ENCODE measurements at places on chromosomes 6 and 20.
A peak's percentile ranks its signal among the peaks of the same experiment; 100 is the strongest.

- no peak for DNase-seq
Measured at GRCh38 chr20:4041748-4042411, 26.5 kb upstream of the RNF24 start.

- DNase-seq, result no peak
Measured at GRCh38 chr20:1838556-1839279, 56.5 kb upstream of the SIRPA start.

DNA sequence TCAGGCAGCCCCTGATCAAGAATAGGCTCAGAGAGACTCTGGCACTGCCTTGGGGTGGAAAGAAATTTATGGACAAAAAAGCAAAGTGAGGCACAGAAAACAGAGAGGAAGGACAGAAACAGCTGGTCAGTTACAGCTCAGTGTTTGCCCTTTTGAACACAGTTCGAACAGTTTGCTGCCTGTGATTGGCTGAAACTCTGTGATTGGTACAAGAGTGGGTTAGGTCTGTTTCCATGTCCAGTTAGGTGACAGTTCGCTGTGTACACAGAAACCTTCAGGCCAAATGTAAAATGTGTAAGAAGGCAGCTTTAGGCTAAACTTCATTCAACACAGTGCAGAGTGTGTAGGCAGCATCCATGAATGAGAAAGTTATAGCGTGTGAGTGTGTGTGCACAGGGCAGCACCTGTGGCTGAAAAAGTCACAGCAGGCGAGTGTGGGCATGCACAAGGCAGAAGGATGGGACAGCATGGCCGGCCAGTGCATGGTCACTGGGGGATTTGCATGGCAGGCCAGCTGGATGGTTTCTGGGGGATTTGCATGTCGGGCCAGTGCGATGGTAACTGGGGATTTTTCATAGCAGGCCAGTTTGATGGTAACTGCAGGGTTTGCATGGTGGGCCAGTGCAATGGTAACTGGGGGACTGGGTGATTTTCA, 75.4 kb upstream of the FRMD1 start:
- no peak for DNase-seq

DNA sequence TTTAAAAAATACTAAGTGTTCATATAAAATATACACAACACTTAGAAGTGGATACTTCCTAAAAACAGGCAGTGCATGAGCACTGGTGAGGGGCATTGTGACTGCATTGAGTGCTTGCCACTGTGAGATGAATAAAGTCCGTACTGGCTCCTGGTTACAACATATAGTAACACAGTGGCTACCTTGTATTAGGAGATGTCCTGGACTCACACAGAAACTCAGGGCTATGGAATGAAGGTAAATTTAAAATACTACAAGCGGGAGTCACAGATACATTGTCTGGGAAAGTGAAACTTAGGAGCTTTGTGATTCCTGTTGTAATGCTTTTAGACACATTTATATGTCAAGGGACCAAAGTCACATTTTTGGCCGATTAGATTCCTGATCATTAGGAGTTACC, 36.5 kb upstream of the HLA-G start:
- no peak for DNase-seq

- no peak for DNase-seq
Measured at GRCh38 chr6:122809691-122810090, 20.6 kb downstream of the SMPDL3A start.

GRCh38 chr20:3927486-3928291, 38.5 kb downstream of the PANK2 start:
- DNase-seq, result no peak

DNA sequence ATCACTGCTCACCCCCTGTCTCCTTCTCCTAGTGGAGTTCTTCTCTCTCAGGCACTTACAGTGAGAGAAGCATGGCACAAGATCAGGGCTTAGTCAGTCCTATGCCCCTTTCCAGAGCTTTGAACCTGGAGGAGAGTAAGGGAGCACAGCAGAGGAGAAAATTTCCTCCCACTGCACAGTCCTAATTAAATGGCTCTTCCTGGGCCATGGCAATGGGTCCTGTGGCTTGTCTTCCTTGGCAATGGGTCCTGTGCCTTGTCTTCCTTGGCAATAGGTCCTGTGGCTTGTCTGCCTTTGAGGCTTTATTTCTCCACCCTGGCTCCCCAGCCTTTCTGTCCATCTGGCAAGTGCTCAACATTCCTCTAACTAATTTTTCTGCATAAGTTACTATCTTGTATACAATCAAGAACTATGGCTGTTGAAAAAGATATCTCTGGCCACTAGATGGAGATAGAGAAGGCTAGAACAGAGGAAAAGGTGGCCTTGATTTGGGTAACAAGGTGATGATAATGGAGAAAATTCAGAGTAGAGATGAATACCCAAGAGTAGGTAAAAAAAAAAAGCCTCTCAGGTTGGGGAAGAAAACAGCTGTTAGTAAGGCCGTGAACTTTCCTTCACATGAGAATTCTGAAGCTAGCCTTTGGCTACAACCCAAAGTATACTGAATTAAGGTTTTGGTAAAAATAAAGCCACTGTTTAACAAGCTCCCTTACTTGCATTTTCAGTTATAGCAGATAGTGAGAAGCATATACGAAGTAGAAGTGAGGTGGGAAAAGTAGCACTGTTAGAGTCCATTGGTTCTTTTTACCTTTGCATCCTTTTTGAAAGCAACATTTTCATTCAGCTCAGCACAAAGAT, 504.9 kb downstream of the DOK5 start:
- no peak for DNase-seq

GRCh38 chr20:33649201-33649681, 12.9 kb upstream of the C20orf144 start:
- no peak for DNase-seq

DNA sequence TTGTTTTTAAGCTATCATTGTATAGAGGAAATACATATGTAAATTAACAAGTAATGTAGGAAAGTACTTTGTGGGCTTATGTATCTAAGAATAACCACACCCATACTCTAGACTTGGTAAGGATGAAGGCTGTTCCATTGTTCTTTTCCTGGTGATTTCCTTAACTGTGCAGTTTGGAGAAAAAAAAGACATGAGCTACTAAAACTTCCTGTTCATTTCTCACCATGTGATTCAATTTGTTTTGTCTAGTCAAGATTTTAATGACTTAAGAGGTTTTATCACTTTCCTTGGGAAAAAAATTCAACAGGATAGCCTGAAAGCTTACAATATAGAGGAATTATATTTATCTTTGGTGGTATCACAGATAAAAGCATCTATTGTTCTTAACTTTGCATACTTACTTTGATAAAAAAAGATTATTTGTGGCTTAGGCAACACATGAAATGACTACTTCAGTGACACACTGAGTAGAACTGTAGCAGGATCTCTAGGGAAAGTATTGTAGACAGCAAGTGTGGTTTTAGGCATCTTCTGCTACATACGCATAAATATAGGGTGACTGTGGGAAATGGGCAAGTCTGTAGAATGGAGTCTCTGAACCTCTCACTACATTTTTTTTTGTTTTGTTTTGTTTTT, 80.3 kb downstream of the GJA1 start:
- DNase-seq, result no peak

DNA sequence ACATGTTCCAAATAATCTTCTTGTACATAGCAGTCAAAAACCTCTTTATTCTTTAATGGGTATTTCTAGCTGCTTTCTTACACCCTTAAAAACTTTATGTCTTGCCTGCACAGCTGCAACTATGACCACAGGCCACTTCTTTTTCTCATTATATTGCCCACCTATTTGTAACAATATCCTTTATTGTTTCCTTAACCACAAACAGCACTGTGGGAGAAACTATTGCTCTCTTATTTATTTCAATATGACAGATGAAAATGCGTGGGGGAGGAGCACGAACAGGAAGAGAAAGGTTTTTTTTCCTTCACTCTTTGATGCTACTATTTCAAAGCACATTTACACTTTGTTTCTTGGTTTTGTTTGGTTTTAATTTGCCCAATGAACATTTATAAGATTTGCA, 253.5 kb downstream of the GJA1 start:
- no peak for DNase-seq

GRCh38 chr6:139909992-139910391, 535.5 kb upstream of the CITED2 start:
- DNase-seq, result no peak

GRCh38 chr6:13007744-13008143, 291.2 kb downstream of the PHACTR1 start:
- no peak for DNase-seq

- DNase-seq, result no peak
Measured at GRCh38 chr20:5171790-5172164, 45.0 kb downstream of the CDS2 start.

GRCh38 chr6:109164331-109164730, 69.0 kb downstream of the CEP57L1 start:
- no peak for DNase-seq

- DNase-seq, result no peak
Measured at GRCh38 chr6:9347608-9348007, 912.3 kb upstream of the SLC35B3 start.

DNA sequence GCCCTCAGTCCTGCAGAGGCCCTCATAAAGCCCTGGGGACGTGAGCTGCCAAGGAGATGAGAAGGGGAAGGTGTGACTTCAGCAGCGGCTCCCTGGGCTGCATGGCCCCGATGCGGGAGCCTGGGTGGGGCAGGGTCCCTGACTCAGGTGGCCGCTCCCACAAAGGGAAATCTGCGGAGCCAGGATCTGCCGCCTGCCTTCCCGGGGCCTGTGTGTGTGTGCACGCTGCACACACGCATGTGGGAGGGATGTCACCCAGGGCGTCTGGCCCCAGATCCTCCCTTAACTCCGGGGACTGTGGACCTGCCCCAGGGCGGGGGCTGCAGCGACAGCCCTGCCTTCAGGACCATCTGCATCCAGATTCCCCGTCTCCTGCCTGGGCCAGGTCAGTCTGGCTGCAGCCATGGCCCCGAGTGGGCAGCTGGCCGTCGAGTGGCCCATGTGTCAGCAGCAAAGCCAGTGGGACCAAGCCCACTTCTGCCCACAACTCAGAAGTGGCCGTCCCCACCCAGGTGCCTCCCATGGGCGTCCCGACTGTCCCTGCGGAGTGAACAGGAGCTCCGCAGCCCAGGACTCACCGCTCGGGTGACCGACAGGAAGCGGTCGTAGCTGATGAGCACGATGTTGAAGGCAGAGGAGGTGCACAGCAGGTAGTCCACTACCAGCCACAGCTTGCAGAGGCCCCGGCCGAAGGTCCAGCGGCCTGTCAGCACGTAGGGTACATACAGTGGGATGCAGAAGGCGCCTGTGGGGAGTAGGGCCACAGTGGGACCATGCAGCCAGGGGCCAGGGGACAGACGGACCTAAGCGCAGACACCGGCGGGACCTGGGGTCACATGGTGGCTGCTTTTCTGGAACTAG, 1.9 kb downstream of the HRH3 start:
- no peak for DNase-seq

GRCh38 chr6:21278375-21278745, 315.2 kb upstream of the SOX4 start:
- no peak for DNase-seq

GRCh38 chr6:3538536-3538935, 81.7 kb upstream of the SLC22A23 start:
- no peak for DNase-seq

- no peak for DNase-seq
Measured at GRCh38 chr6:142195862-142196541, 48.9 kb downstream of the VTA1 start.

- peak; percentile 46 for DNase-seq
Measured at GRCh38 chr6:36129941-36130666, at the start of gene MAPK13. TSS of gene MAPK13 (plus strand) at chr6:36130513. CDS start at chr6:36130583, 70 bp downstream.

- no peak for DNase-seq
Measured at GRCh38 chr6:143007646-143008045, 53.0 kb upstream of the AIG1 start.

DNA sequence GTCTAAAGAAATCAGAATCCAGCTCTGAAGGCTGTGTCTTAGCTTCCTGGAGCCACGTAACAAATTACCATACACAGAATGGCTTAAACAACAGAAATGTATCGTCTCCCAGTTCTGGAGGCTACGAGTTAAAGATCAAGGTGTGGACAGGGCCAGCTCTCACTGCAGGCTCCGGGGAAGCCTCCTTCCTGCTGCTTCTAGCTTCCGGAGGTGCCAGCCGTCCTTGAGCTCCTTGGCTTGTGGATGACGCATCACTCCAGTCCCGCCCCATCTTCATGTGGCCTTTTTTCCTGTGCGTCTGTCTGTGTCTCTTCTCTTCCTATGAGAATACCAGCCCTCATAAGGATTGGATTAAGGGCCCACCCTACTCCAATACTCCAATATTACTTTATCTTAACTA, 319.1 kb upstream of the QKI start:
- no peak for DNase-seq

DNA sequence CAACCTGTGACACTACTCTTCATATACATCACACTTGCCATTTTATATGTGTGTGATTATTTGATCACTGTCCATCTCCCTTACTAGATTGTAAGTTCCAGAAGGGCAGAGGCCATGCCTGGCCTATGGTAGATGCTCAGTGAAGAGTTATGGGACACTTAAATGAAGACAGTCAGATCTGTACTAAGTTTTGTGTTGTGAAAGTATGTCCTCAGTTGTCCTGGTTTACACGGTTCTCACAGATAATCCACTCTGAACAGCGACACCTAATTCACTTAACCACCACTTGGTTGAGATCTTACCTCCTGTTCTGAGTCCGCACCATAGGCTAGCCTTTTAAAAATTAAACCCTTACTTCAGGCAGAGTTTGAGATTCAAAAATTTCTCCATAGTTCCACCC, 434.1 kb upstream of the SOX4 start:
- no peak for DNase-seq

- no peak for DNase-seq
Measured at GRCh38 chr6:26185004-26185403, 97.8 kb downstream of the HFE start.

DNA sequence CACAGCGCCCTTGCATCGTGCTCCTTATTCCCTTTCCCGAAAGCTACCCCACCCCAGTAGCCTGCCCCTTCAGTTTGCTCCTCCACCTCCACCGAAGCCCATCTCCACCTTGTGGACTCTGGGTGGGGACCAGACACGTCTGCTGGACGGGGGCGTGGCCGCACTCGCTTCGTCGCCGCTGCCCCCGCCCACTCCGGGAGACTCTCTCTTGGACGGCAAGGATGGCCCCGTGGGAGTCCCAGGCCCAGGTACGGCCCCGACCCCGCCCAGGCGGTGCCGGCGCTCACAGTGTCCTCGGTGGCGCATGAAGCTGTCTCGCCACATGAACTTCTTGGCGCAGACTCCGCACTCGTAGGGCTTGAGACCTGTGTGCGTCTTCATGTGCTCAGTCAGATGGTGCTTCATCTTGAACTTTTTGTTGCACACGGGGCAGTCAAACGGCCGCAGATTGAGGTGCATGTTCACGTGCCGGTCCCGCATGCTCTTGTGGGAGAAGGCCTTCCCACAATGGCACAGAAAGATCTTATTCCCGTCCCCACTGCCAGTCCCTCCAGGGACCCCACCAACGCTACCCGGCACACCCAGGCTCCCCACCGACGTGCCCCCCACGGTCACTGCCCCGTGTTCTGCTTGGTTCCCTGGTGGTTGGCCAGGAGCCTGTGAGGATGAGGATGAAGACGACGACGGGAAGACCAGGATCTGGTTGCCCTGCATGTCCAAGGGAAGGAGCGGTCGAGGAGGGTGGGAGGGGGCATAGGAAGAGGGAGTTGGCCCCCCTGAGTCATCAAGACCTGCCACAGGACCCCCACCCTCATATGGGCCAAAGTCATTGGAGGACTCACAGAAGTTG, 1.3 kb upstream of the TAPBP start:
- DNase-seq, result no peak

- no peak for DNase-seq
Measured at GRCh38 chr6:118589649-118590365, 41.7 kb downstream of the PLN start.
